ENCODE measurements at places on chromosomes 16 and 17. TPM values are rescaled to one million over a fixed set of nuclear protein-coding genes. Genes with fewer than 3 reads are reported as not detected.

Gene AATK
- 5.6 TPM for total RNA-seq

Gene APOBR
- 3.1 TPM for total RNA-seq

DNA sequence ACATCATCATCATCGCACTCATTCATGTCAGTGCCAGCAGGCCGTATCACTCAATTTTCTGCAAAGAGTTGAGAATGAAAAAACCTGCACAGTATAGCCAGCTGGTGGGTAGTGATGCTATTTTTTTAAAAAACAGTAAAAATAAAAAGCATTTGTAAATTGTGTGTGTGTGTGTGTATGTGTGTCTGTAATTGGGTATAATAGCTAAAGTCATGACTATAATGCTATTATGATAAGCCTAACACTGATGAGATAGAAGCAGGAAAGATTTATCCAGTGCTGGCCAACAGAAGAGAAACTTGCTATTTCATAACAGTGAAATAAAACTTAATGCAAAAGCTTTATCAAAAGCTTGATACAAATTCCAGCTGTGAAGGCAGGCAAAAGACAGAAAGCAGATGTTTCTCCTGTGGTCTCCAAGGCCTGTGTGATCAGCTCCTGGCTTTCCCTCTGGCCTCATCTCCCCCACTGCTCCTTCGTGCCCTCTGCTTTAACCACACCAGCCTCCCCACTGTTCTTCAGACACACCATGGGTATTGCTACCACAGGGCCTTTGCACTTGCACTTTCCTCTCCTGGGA, 206.2 kb upstream of the IRX5 start:
- H3K36me3 ChIP-seq, result no peaks in the 10 kb centered on the region
- H3K4me1 ChIP-seq, result no peaks in the 10 kb centered on the region
- H3K4me3 ChIP-seq, result no peak overlapping the region
- H3K27me3 ChIP-seq, result no peaks in the 10 kb centered on the region
- DNase-seq, result no peak

DNA sequence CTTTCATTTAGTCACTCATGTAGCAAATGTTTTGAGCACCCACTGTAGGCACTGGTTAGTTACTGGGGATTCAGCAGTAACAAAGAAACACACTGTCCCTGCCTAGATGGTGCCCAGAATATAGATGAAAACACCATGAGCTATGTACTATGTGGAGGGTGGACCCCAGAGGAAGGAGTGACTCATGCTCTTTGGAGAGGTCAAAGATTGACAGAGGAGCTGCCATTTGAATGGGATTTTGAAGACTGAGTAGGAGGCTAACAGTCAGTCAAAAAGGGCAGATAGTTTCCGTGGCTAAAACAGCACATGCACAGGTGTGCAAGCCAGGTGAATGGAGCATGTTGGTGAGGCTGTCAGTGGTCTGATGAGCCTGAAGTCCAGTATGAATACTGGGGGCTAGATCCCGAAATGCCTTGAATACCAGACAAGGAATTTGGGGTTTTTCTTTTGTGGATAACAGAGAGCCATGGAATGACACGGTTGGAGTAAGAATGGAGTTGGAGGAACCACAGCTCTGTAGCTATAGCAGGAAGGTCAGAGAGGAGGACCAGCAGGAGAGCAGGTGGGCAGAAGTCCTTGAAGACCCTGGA, 6.1 kb downstream of the IL21R start:
- no peaks in the 10 kb centered on the region for H3K27me3 ChIP-seq
- no peaks in the 10 kb centered on the region for H3K4me1 ChIP-seq
- H3K4me3 ChIP-seq, result no peak overlapping the region
- no peaks in the 10 kb centered on the region for H3K36me3 ChIP-seq

DNA sequence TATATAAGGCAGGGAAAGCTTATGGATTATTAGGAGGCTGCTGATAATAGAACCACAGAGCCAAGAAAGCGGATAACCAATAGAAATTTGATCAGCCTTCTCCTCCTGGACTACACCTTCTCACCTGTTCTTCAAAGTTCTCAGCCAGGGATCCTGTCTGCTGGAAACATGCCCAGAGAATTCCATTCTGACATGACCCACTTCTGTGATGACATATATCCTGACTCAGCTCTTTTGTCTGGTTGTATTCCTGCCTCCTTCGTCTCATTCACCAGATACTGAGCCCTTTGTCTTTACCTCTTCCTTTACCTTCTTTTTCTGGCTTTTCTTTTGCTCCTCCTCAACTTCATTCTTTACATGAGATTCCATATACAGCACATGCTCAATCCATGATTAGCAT, 576.1 kb downstream of the CDH11 start:
- H3K27me3 ChIP-seq, result no peaks in the 10 kb centered on the region
- no peak for DNase-seq
- H3K36me3 ChIP-seq, result no peaks in the 10 kb centered on the region
- H3K27ac ChIP-seq, result no peak overlapping the region
- H3K4me1 ChIP-seq, result no peaks in the 10 kb centered on the region

DNA sequence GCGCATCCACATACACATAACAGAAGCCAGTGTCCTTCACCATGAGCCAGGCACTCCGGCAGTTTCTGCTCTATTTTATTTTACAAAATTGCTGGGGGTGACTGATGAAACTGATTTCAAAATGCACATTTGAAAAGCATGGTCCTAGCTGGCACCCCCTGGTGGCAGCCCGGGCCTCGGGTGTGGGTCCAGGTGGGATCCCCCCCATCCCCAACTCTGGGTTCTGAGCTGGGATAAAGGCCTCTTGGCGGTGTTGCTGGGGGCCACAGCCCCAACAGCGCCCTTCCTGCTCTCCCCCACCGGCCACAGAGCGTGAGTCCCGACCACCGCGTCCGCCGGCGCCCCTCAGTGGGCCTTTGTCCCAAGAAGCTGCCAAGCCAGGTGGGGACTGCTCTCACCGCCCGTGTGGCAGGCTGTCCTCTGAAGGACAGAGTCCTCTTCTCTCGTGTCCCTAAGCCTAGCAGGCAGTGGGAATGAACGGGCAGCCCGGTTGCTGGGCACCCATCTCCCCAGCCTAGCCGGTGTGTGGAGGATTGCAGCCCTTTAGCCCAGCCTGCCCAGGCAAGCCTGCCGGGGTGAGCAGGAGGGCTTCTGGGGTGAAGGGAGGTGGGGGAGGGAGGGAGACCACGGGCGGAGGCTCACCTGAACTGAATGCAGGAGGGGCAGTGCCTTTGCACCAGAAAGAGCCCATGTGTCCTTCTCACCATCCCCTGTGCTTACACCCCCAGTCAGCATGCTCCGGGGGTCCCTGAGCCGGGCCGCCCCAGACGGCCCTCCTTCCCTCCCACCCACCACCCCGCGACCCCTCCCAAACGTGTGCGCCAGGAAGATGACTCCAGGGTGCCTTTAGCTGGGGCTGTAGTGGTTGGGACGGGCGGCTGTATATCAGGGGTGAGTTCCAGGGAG, 898 bp downstream of the SNAI3 start:
- no peaks in the 10 kb centered on the region for H3K27me3 ChIP-seq
- no peaks in the 10 kb centered on the region for H3K36me3 ChIP-seq
- no peak overlapping the region for H3K27ac ChIP-seq
- no peak for DNase-seq

DNA sequence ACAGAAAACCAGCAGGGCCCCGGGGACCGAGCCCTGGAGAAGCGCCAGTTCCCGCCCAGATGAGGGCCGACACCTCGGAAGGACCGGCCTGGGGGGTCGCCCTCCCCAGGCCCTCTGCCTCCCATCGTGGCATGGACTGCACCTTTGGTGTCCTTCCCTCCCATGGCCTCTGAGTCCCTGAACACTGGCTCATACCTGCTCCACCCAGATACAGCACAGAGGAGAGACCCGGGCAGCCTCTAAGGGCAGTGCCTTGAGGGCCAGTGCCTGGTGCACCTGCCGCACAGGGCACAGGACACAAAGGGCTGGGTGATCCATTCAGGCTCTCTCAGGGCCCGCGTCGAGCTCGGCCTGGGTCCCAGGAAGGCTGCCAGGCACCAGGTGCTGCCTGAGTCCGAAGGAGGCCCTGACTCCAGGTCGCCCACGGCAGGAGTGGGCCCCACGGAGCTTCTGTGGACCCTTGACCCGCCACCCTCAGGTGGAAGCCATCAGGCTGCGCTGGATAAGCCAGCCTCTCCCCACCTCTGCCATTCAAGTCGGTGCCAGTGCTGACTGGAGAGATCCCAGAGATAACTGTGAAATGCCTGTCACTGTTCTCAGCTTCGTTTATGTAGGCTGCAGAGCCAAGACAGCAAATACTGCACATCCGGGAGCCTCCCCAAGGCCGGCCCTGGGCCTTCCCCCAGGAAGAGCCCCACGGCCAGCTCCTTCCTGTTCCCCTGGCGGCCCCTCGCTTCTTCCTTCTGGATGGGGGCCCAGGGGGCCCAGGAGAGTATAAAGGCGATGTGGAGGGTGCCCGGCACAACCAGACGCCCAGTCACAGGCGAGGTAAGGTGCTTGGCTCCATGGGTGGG, at the start of gene ZG16B:
ZG16B (plus strand) TSS at position 803 of the 854 bp plus-strand sequence. CDS start 139 bp downstream, outside the sequence.
- H3K27ac ChIP-seq, result no peak within 1 kb of the TSS
- H3K27me3 ChIP-seq, result no peaks in the 10 kb centered on the region
- DNase-seq, result no peak

DNA sequence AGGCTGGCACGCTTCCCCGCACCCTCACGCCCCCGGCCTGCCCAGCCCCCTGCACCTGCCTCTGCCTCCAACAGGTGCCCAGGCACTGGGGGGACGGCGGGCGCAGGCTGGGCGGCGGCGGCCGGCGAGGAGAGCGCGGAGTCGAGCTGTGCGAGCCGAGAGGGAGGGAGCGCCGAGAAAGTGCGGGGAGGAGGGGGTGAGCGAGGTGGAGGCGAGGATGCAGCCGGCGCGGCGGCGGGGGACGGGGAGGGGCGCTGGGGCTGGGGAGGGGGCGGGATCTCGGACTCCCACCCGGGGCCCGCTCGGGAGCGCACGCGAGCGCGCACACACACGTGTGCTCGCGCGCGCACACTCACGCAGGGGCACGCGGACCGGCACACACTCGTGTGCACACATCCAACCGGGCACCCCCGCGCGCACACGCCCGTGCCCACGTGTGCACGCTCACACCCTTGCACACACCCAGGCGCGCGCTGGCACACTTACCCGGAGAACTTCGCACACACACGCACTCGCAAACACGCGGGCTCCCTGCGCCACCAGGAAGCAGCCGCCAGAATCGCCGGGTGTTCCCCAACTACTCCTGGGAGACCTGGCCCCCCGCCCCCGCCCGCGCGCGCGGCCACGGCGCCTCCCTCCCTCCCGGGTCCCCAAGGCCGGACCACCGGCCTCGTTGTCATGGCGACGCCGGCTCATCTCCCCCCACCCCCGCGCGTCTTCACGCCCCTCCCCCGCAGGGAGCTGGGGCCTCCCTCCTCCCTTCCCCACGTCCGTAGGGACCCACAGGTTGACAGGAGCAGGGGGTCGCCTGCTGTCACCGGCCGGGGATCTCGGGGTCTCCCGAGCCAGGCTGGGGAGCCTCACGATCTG, at the start of gene DOC2A:
DOC2A (minus strand) TSS at position 184 of the 870 bp plus-strand sequence. CDS start 805 bp downstream, outside the sequence.
- no peak for DNase-seq
- no peak within 1 kb of the TSS for H3K4me3 ChIP-seq
- no peaks in the 10 kb centered on the region for H3K27me3 ChIP-seq
- no peaks in the 10 kb centered on the region for H3K36me3 ChIP-seq
- H3K4me1 ChIP-seq, result peaks cover 8% of the 10 kb centered on the region

Measured in testis (tissue), 5 donors.